ENCODE measurements at places on chromosomes 4 and X.

DNA sequence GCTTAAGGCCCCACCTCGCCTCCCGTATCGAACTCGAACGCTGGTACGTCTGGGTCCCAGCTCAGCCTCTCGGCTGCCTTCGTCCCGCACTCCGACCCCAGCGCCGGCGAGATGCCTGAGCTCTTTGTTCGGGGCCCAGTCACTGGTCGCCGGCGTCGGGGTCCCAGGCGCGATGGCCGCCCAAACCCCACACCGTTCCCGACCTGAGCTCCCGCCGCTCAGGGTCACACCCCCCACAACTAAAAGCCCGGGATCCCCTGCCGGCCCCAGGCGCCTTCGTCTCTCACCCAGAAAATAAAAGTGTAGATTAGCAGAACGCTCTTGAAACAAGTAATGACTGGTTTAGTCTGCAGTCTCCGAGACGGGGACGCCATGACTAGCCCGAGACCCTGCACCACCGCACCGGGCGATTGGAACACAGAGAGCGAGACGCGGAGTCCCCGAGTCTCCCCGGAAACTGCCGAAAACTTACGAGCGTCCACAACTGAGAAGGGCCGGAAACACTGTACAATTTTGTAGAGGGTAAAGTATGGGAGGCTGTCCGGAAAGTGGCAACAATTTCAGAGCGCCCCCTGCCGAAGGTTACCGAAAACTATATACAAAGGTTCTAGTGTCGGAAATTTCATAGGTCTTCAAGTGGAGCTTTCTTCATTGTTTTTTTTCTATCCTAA, at the start of gene TSPAN6:
TSS of gene TSPAN6 (minus strand) at position 486 of the 671 bp plus-strand sequence. CDS start at position 374, 112 bp downstream.
- peak; percentile 31 for DNase-seq

DNA sequence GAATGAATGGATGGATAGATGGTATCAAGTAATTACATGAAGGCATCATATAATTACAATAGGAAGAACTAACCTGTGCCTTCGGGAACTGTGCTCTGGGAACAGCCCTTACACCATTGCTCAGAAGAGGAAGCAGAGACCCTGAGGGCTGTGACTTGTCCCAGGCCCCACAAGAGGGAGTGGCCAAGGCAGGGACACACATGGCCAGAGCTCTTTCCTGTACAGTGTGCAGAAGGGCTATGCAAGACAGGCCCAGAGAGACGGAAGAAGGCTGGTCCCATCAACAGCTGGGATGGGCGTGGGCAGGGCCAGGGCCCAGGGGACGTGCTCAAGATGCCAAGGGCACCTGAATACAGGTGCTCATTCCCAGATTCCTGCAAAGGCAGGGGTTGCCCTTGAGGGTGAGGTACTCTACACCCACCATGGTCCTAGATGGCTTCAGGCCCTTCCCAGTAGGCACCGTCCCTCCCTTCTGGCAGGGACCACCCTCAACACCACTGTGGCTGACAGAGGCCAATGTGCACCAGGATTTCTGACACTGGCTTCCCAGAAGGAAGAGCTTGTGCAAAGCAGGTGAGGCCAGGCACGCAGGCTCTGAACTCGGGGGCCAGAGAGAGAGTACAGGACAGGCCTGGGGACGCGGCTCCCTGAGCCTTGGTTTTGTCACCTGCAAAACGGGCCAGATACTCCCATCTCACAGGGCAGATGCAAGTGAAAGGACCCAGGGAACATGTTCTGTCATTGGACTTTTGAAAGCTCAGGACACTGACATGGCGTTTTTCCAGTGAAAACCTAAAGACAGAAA, 1.7 kb downstream of the EVC2 start:
- no peak for DNase-seq

DNA sequence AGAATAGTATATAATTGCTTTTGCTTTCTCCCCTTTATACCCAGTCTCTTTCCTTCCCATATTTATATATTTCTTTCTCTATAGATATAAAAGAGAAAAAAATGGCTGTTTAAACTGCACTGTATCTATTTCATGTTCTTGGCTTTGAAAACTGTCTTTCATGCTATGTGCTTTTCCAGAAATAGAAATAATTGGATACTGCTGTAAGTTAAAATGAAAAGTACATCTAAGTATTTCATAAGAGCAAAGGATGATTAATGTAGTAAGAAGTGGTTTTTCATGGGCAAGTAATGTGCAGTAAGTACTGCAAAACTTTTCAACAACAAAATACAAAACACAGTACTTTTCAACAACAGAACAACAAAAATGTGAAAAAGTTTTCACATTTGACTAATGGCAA, 237.9 kb downstream of the SNCA start:
- no peak for DNase-seq

DNA sequence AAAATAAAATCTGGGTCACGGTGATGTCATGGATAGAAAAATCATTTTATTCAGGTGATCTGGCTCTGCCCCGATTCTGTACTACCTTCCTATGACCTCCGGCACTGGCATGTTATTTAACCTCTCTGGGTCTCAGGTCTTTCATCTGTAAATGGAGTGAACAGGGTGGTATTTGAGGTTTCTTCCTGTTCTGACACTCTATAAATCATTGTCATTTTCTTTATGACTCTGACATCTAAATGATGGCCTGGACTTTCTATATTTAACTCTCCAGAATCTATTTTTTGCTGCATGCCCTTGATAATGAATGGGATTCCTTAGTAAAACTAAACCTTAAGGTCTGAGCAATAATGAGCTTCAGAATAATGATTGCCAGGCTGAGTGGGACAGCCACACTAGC, 422.0 kb upstream of the CNKSR2 start:
- DNase-seq, result no peak

DNA sequence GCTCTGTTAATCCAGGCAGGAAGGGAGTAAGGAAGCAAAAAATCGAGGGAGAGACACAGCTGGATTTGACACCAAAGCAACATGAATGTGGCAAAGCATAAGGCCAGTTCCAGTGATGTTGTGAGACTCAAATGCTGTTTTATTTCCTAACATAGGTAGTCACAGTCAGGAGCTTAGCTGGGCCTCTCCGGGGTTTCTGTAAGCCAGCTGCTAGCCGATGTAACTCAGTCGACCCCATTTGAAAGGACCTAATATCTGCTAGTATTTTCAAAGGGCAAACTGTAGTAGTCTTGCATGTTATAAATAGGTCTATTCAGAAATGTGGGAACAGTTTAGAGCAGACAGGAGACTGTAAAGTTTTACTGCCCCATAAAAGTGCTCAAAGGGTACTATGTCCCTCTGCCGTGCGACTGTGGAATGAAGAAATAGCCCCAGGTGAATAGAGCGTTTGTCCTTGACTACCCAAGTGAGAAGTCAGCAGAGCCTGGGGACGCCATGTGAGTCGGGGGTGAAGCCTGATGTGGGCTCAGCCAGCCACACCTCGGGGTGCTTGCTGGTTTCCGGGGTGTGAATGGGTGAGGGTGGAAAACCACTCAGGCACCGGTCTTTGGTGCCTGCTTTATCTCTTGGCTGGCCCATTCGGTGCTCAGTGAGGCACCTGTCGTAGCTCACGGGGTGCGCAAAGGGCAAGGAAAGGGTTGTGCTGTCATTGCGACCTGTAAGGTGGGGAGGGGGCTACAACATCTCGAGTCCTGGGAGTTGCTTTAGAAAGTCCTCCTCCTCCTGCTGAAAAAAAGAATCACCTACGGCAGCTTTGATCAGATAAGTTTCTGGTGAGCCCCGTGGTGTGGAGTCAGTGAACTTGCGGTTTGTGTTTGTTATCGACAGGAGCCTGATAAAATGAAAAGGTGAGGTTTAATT, 745 bp downstream of the TRIM2 start:
- DNase-seq, result no peak

GRCh38 chr4:5992171-5992827, 25.9 kb downstream of the C4orf50 start:
- no peak for DNase-seq

DNA sequence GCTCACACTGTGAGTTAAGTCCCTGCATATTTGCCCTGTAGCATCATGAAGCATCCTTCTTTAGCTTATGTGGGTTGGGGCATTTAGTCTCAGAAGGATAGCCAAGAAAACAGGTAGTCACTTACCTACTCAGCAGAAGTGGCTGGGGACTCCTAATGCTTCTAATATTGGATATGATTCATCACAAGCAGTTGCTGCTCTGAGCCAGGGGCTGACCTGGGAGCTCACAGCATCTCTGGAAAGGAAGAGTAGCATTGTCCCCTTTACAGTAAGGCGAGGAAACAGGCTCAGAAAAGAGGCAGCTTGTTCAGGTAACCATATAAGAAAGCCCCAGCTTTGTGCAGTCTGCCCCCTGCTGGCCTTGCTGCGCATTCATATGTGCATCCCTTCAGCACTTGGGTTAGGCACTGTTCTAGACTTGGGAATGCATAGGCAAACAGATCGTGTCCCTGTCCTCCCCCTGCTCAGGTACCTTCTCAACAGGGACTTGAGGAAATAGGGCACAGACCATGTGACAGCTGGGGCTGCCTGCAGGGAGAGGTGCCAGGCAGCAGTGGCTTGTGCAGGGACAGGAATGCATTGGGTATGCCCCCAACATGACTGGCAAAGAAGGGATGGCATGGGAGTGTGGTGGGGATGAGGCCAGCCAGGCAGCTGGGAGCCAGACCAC, 35.7 kb upstream of the TBC1D14 start:
- DNase-seq, result no peak

DNA sequence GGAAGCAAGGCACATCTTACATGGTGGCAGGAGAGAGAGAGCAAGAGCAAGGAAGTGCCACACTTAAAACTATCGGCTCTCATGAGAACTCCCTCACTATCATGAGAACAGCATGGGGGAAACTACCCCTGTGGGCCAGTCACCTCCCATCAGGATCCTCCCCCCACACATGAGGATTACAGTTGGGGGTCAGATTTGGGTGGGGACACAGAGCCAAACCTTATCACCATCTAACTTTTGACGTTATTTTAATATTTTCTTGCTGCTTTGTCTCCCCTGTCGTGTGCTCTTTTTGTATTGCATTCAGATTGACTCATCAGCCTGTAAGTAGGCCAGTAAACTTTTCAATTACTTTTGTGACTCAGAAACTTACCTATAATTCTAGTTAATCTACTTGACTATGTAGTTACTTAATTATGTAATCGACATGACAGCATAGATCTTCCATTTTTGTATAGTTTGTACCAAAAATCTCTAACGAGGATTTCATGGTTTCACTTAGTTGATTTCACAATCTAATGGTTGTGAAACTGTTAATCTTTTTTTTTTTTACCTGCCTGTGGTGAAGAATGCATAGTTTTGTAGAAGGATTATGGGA, 18.3 kb downstream of the STIM2 start:
- DNase-seq, result no peak

DNA sequence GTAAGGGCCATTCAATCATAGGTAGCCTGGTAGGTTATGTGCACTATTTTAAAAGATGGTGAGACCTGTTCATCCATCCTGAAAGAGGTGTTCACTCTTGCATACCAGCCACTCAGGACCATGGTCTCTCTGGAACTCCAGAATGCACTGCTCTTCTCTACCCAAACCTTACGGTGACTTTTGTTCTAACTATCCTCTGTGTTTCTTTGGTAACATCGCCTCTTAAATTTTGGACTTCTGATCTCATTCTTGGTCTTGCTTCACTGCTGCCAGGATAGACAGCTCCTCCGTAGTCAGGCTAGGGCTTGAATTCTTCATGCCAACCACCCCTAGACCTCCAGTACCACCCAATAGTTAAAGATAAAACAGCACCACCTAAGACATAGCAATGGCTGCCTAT, 346.3 kb upstream of the GALNT7 start:
- DNase-seq, result no peak

DNA sequence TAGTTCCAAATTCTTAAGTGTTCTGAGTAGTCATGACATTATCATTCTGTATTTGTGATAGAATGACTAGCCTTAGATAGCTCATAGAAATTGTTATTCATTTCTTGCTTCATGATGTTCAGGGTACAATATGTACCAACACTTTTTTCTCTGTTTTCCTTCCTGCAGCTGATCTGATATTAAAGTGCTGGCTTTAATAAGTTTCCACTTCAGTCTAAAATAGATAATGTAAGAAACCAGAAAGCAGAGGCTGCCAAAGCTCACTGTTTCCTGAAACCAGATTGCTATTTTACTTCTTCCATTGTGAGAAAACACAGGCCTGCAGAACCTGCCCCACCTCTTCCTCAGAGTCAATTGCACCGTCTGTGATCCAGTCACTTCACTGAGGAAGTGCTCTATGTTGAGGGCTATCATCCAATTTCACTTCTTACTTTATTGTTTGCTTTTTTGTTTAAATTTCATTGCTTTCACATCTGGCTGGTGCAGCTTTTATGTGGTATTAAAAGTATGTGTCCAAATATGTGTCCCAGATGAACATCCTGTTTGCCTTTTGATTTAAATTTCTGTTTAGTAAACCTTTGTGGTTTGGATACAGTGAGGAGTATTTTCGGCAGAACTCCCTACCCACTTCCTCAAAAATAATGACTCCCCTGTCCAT, 652.1 kb downstream of the ANKRD50 start:
- DNase-seq, result peak; percentile 3

DNA sequence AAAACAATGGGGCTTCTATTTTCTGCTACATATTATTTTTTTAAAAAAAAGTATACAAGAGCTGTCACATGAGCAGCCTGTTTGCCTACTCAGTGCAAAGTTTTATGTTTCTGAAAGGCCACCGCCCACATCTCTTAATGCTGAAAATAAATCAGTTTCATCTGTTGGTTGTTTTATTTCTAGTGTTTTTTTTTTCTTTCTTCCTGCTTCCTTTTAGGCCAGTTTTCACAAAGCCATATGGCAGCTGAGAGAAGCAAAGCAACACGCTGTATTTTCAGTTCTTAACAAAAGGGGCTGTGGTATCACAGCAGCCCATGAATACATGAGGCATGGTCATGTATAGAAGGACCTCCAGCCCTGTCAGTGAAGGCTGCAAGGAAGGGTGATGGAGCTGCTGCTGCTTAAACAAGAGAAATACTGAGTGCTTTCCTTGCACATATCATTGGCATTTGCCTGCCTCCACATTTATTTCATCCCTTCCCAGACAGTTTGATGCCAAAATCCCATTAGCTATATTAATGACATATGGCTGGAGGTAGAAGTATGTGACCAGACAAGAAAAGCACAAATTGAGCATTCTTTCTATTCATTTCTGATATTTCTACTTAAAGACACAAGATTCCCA, 172.5 kb downstream of the PCDH18 start:
- no peak for DNase-seq

GRCh38 chrX:154597221-154597620, 12.3 kb downstream of the CTAG1A start:
- DNase-seq, result no peak

DNA sequence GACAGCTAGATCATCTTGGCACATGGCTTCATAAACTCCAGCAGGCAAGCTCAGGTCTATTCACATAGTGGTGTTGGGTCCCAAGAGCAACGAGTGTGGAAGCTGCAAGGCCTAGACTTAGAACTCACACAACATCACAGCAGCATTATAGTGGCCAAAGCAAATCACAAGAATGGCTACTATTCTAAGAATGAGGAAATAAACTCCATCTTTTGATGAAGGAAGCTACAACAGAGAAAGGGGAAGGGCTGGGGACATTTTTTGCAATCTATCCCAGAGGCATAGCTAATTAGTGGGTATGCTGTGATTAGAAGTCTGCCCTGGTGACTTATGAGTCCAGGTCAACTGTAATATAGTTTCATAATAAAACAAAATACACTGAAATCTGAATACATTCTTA, 42.9 kb upstream of the TAB3 start:
- DNase-seq, result no peak

All from amygdala (tissue), 56 donors.